ENCODE measurements at places on chromosomes 1 and 21. TPM values are rescaled to one million over a fixed set of nuclear protein-coding genes. Genes with fewer than 3 reads are reported as not detected.

S100A9 gene
- total RNA-seq, result not detected

SEC16B gene
- 3.4 TPM for total RNA-seq

RAB7B gene
- 6.3 TPM for total RNA-seq

TFF3 gene
- not detected for total RNA-seq

RIPK4 gene
- total RNA-seq, result not detected

NR0B2 gene
- total RNA-seq, result not detected

ANGPTL7 gene
- 0.33 TPM for total RNA-seq

BPNT1 gene
- 26.9 TPM for total RNA-seq

FAM76A gene
- 16.1 TPM for total RNA-seq

CRNN gene
- not detected for total RNA-seq

NBPF10 gene
- 5.4 TPM for total RNA-seq

TCP10L gene
- under 0.01 TPM for total RNA-seq

WNT9A gene
- 0.77 TPM for total RNA-seq

NBPF4 gene
- not detected for total RNA-seq

SAMD13 gene
- 0.25 TPM for total RNA-seq

ZNF687 gene
- total RNA-seq, result 12.6 TPM

UBE2U gene
- total RNA-seq, result not detected

C1orf141 gene
- total RNA-seq, result not detected

F3 gene
- 16.9 TPM for total RNA-seq

SPATA1 gene
- 0.37 TPM for total RNA-seq

SLC45A1 gene
- 1.5 TPM for total RNA-seq

TSPAN1 gene
- 0.22 TPM for total RNA-seq

LCE3D gene
- not detected for total RNA-seq

XCL1 gene
- not detected for total RNA-seq

LIN9 gene
- total RNA-seq, result 4.1 TPM

ETV3L gene
- not detected for total RNA-seq

BATF3 gene
- total RNA-seq, result 0.75 TPM

SRGAP2 gene
- 51.0 TPM for total RNA-seq

TUFT1 gene
- total RNA-seq, result 8.5 TPM

PALMD gene
- total RNA-seq, result 0.37 TPM

SPRR2G gene
- total RNA-seq, result not detected

PTPN7 gene
- total RNA-seq, result under 0.01 TPM

ARHGAP29 gene
- total RNA-seq, result 100 TPM

GMEB1 gene
- total RNA-seq, result 7.4 TPM

TTLL7 gene
- 20.7 TPM for total RNA-seq

FCRL6 gene
- total RNA-seq, result not detected

PLPP3 gene
- total RNA-seq, result 14.2 TPM

USP21 gene
- total RNA-seq, result 11.2 TPM

ADAM30 gene
- not detected for total RNA-seq

RAP1GAP gene
- total RNA-seq, result 1.2 TPM

IL19 gene
- total RNA-seq, result not detected

SLC1A7 gene
- 0.12 TPM for total RNA-seq
